ENCODE measurements at places on chromosomes 13 and 19.

- DNase-seq = no peak
Measured at GRCh38 chr19:34504809-34505291, 23.3 kb downstream of the WTIP start.

- DNase-seq = peak; percentile 54
Measured at GRCh38 chr19:17234911-17235299, 8.9 kb downstream of the OCEL1 start.

DNA sequence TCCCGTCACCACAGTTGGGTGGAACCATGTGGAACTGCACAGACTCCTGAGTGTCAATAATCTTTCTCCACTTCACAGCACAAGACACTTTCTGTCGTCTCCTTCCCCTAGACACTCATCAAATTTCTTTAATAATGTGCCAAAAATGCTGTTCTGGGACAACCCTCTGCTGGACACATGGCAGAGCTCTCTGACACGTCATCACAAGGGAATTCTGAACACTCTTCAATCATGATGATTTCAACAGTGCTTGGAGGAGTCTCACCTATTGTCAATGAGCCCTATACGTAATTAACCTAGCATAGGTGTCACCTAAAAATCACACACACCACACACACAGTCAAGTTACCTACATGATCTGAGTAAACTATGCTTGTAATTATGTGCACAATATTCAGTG is 141.3 kb downstream of the STOML3 start:
- DNase-seq = no peak

GRCh38 chr13:39815345-39816111 is 160.1 kb downstream of the COG6 start:
- DNase-seq = no peak

GRCh38 chr19:33819880-33820781 is 23.5 kb downstream of the KCTD15 start:
- peak; percentile 48 for DNase-seq

DNA sequence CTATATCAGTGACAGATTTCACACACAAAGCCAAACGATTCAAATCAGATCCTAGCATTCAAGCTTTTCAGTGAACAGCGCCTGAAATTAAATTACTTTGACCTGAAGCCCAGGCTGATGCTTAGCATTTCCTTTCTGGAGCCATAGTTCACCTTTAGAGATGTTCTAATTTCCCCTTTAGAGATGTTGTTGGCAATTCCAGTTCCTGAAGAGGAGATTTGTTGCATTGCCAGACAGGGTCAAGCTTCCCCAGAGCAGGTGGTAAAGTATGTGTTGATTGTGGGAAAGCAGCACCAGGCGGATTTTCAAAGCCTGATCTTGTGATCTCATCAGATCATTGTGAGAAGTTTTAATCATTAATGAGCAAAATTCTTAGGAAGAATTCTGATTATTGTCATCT is 609.8 kb upstream of the KLF12 start:
- DNase-seq = no peak

DNA sequence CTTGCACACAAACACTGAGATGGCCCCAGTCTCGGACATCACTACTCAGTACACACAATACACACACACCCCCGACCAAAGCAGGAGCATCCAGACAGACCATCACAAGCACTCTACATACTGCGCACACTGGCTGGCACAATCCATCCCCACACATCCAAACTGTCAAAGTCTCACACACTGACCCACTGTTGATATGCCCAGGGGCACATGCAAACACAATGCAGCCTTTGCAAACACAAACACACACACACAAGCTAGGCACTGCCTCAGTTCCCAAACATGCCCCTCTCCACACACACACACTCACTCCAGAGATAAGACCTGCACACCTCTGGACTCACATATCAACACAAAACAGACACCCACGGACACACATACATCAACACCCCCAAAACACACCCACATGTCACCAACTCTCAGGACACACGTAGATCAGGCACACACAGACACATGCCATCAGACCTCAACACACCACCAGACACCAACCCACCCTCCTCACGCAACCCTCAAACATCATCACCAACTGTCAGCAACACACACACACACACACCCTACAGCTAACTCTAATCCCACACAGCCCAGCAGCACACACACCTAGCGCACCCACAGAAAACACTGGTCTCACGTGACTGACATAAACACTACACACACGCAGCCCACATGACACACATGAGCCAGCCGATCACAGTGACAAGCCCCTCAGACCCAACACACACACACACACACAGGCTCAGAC is 1.9 kb downstream of the BBC3 start:
- DNase-seq = no peak

- no peak for DNase-seq
Measured at GRCh38 chr13:31697290-31697689, 42.0 kb upstream of the RXFP2 start.

- DNase-seq = no peak
Measured at GRCh38 chr19:19480688-19481087, 34.7 kb downstream of the TSSK6 start.

- no peak for DNase-seq
Measured at GRCh38 chr19:5587071-5587455, 19.3 kb upstream of the TINCR start.

- no peak for DNase-seq
Measured at GRCh38 chr13:96710166-96710862, 284.0 kb downstream of the OXGR1 start.

DNA sequence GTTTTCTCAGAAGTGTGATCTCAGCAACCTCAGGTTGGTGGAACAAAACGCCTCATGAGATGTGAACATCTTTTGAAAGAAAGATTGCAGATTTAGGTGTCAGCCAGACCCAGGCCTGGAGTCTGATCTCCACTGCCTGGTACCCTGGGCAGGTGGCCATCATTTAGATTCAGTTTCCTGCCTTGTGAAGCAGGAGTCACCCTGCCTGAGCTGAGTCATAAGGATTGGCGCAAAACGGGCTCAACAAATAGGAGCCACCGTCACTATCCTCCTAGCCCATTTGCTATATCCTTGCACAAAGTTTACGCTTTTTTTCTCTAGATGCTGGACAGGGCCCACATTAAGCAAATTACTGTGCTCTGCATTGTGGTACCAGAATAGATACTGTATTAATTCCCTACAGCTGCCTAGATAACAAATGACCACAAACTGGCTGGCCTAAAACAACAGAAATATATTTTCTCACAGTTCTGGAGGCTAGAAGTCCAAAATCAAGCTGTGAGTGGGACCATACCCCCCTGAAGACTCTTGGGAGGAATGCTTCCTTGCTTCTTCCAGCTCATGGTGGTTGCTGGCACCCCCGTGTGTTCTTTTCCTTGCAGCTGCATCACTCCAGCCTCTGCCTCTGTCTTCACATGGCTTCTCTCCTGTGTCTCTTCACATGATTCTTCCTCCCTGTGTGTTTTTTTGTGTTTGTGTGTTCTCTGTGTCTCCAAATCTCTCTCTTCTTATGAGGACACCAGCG is 38.2 kb downstream of the TNFSF11 start:
- DNase-seq = no peak

- DNase-seq = no peak
Measured at GRCh38 chr13:42373048-42373812, 101.3 kb downstream of the AKAP11 start.

- no peak for DNase-seq
Measured at GRCh38 chr19:13888281-13888680, 11.3 kb downstream of the NANOS3 start.

GRCh38 chr13:33188093-33188882 is 97.3 kb downstream of the STARD13 start:
- no peak for DNase-seq

DNA sequence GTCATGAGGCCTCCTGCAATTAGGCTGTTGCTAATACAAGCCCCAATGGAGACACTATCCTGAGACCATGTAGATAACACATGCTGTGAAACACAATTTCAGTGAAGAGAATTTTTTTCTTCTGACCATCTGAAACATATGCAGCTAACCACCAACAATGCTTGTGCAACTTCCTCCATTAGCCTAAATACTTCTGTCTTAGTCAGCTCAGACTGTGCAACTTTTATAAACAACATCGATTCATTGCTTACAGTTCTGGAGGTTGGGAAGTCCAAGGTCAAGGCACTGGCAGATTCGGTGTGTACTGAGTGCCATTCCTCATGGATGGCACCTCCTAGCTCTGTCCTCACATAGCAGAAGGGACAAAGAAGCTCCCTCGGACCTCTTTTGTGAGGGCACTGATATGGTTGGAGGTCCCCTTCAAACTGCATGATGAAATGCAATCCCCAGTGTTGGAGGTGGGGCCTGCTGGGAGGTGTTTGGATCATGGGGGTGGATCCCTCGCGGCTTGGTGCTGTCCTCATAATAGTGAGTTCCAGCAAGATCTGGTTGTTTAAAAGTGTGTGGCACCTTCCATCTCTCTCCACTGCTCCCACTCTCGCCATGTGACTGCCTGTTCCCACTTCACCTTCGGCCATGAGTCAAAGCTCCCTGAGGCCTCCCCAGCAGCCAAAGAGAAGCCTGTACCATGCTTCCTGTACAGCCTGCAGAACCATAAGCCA is 27.7 kb downstream of the STK24 start:
- no peak for DNase-seq

DNA sequence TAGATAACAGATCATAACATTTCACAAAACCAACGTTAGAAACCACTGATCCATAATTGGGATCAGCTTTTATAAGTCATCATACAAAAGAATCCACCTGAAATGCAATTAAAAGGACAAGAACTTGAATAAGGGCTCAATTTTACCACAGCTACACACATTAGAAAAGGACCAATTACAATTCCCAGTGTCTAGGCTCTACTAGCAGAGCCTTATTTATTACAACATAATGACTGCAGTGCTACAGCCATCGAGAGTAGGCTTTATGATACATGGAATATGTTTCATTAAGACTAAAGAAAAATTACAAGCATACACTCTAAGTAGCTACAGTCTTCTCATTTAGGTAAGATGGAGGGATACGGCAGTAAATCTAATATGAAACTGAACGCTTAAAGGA is 2.9 kb downstream of the RBM26 start:
- DNase-seq = no peak

- DNase-seq = no peak
Measured at GRCh38 chr19:40721936-40722661, 5.2 kb downstream of the ITPKC start.

DNA sequence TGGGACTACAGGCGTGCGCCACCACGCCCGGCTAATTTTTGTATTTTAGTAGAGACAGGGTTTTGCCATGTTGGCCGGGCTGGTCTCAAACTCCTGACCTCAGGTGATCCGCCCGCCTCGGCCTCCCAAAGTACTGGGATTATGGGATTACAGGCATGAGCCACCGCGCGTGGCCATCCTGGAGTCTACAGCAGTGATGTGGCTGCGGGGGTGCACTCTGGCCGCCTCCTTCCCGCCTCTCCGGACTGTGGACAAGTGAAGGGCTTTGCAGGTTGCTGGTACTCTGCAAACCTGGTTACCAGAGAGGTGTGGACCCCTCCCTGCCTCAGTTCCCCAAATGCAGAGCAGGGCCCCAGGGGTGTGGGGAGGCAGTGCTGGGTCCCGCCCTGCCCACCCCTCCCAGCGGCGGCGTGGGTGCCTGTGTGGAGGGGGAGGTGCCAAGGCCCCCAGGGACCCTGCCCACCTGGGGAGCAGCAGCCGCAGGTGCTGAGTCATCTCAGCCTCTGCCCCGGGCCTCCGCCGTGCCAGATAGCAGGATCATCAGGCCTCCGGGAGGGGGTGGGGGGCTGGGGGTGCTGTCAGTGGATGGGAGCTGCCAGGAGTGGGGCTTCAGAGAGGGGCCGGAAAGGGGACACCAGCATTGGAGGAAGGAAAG is 23.1 kb downstream of the ARID3A start:
- no peak for DNase-seq

DNA sequence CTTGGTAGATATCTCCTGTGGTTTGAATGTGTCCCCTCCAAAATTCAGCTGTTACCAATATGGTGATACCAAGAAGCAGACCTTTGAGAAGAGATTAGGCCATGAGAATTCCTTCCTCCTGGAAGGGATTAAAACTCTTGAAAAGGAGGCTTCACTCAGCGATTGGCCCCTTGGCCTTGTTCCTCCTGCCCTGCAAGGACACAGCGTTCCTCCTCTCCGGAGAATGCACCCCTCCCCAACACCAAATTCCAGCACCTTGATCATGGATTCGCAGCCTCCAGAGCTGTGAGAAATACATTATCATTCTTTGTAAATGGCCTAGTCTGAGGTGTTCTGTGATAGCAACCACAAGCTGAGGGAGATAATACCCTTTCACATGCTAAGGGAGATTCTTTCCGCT is 34.5 kb upstream of the ARHGEF7 start:
- no peak for DNase-seq

GRCh38 chr19:7287722-7288121 is 6.5 kb downstream of the INSR start:
- no peak for DNase-seq

DNA sequence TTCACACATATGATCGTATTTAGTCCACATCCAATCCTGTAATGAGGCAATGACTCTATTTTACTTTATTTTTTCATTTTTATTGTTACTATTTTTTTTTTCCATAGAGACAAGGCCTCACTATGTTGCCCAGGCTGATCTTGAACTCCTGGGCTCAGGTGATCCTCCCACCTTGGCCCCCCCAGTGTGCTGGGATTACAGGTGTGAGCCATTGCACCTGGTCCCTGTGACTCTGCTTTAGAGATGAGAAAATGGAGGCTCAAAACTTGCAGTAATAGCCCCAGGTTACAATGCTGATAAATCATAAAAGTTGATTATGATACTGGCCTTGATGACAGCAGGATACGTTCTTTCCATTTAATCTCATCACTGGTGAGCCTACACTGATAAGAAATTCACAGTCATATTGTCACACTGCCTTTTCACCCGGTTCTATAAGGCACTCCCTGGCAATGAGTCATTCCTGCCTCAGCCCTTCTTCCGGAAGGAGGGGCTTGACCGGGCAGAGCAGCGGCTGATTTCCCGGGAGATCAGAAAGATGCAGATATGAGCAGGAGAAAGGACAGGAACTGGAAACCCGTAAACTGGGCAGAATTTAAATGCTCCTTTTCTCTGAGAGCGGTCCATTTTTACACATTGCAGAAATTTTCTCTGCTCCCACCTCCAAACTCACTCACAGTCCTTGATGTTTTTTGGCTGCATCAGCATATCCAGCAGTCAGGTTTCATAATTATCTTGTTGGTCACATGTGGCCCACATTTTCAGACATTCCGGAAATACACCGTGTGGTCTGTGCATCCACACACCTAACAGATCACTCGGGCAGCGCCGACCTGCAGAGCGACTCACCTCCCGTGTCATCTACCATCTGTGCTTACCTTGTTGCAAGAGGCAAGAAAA is 616.4 kb downstream of the EFNB2 start:
- no peak for DNase-seq

GRCh38 chr19:14495672-14496028 is 277 bp downstream of the GIPC1 start:
- no peak for DNase-seq

Data from stimulated activated CD8-positive, alpha-beta memory T cell treated with anti-CD3 and anti-CD28 coated beads, Interleukin-4, amount 100 ng/mL, for 24 hours (primary cell).